ENCODE measurements at places on chromosomes 3 and 15.

- DNase-seq, result no peak
Measured at GRCh38 chr15:85636351-85636750, 158.4 kb downstream of the KLHL25 start.

GRCh38 chr15:99324700-99325099 lies 73.4 kb downstream of the LRRC28 start:
- DNase-seq, result no peak

- no peak for DNase-seq
Measured at GRCh38 chr3:113804661-113805060, 33.9 kb upstream of the GRAMD1C start.

DNA sequence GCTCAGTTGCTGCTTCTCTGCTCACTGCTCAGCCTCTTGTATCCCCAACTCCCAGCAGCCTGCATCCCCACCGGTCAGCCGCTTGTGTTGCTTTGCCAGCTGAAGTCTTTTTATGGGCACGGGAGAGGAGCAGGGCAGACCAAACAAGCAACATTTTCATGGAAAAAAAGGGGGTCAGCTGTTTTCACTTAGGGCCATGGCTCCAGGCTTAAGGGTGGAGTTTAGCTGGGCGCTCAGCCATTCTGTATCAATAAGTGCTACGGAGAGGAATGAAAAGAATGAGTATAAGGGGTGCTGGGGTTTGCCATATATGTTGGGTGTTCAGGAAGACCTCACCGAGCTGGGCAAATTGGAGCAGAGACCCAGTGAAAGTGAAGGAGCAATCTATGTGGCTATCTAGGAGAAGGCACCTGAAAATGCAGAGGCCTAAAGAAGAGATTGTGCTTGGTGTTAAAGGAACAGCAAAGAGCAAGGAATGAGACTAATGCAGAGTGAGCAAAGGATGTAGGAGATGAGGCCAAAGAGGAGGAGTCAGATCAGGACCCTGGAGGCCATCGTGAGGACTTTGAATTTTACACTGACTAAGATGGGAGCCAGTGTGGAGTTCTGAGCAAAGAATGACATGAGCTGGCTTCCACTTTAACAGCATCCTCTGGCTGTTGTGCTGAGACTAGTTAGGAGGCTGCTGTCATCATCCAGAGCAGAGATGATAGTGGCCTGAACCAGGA lies 16.6 kb upstream of the IREB2 start:
- DNase-seq, result no peak

DNA sequence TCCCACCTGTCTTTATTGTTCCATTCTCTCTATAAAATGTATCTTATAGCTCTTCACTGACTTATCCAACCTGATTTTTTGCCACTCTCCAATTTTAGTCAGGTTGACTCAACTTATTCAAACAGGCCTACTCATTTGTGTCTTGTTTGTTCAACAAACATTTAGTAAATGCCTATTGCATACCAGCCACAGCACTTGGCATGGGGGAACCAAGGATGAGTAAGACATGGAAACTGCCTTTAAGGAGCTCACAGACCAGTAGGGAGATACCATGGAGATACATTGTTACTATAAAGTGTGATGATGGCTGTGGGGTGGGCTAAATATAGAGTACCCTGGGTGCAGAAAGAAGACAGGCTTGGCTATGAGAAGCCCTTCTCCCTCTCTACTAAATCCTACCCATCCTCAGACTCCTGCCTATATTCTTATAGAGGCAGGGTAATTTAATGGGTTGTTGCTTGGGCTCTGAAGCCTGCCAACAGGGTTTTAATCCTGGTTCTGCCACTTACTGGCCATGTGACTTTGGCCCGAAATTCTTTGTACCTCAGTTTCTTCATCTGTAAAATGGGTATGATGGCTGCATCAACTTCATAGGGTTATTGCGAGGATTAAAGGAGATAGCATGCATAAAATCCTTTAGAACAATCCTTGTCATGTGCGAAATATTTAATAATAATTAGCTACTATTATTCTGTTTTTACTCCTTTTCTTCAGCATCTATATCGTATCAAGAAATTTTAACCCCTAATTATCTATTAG lies 348.5 kb upstream of the UMPS start:
- DNase-seq, result no peak

All from stimulated activated naive CD4-positive, alpha-beta T cell treated with Interleukin-2 at 50 U/mL for 16 hours (primary cell).